Frontal cortex (tissue), 4 donors: ENCODE measurements at places on chromosomes 5 and 9. TPM values are rescaled to one million over a fixed set of nuclear protein-coding genes. Genes with fewer than 3 reads are reported as not detected.

The NPR3 gene
- total RNA-seq: 19.2 TPM

The BTNL3 gene
- total RNA-seq: not detected

The CARTPT gene
- 2.9 TPM for total RNA-seq

The ITGA2 gene
- total RNA-seq: 2.0 TPM

The CEP78 gene
- total RNA-seq: 42.0 TPM

The RAPGEF1 gene
- total RNA-seq: 28.1 TPM

The ARID3C gene
- 0.82 TPM for total RNA-seq
